Neural crest cell (in vitro differentiated cells): ENCODE measurements at places on chromosomes 7 and 10.

DNA sequence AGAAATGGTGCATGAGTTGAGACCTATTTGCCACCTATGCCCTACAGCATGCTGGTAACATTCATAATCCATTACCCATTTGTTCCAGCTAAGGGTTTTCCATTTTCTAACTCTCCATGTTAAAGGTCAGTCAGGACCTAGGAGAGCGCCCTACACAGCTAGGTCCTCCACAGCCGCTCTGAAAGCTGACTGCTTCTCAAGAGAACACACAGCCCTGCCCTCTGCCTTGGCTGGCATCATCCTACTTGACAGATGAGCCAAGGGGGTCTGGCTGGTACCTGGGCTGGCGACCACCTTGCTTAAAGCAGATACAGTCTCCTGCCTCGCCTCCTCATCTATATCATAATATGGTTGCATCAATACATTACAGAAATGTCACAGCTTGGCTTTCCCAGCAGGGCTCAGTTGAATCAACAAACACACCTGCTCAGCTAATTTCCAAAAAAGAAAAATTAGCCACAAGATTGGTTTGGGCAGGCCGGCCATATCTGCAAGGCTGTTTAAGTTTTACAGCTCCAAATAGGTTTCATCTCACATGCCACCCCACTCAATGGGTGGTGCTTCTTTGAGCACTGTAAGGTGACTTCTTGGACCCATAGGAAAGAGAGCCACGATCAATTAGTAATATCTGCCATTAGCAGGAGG lies 17.3 kb downstream of the TLL2 start:
- peak; percentile 33 for DNase-seq

DNA sequence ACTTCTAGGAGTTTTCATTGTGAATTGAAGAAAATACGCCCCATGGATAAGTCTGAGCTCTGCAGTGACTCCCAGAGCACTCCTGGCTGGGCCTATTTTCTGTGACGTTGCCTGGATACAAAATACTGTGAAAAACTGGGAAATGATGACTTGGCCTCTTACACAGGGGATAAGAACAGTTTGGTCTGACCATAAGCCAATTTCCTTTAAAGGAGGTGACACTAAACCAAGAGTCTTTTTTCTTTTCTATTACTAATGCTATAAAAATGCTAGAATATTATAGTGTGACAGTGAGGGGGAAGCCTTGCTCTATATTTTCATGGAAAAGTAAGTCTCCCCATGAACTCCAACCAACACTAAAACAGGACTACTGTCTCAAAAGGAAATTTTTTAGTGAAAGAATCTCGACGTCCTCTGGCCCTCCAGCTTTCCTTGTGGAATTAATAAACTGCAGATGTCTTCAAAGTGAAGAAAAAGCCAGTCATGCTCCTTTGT lies 45.5 kb downstream of the MYOF start:
- no peak for DNase-seq

DNA sequence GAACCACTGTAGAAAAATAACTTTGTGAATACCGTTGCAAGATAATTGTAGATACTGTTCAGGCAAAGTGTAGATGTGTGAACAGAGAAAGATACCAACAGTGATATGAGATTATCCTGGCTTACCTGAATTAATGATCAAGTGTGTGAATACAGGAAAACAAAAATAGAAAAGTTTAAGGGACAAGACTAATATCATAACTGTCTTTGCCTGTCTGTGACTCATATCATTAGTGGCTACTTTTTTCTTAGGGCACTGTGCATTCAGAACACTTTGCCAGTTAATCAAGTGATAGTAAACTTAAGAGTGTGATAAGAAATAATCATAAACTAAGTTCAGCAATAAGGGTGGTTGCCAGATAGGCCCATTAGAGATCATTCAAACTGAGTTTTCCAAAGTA lies 323.0 kb upstream of the LRGUK start:
- DNase-seq = no peak

DNA sequence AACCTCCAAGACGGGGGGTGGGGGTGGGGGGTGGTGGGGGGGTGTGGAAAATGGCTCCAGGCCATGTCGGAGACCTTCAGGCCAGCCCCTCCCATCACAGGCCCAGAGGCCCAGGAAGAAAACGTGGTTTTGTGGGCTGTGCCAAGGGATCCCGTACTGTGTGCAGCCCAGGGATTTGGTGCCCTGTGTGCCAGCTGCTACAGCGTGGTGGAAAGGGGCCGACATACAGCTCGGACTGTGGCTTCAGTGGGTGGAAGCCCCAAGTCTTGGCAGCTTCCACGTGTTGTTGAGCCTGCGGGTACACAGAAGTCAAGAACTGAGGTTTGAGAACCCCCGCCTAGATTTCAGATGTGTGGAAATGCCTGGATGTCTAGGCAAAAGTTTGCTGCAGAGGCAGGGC lies 259.7 kb downstream of the HGF start:
- DNase-seq = no peak

DNA sequence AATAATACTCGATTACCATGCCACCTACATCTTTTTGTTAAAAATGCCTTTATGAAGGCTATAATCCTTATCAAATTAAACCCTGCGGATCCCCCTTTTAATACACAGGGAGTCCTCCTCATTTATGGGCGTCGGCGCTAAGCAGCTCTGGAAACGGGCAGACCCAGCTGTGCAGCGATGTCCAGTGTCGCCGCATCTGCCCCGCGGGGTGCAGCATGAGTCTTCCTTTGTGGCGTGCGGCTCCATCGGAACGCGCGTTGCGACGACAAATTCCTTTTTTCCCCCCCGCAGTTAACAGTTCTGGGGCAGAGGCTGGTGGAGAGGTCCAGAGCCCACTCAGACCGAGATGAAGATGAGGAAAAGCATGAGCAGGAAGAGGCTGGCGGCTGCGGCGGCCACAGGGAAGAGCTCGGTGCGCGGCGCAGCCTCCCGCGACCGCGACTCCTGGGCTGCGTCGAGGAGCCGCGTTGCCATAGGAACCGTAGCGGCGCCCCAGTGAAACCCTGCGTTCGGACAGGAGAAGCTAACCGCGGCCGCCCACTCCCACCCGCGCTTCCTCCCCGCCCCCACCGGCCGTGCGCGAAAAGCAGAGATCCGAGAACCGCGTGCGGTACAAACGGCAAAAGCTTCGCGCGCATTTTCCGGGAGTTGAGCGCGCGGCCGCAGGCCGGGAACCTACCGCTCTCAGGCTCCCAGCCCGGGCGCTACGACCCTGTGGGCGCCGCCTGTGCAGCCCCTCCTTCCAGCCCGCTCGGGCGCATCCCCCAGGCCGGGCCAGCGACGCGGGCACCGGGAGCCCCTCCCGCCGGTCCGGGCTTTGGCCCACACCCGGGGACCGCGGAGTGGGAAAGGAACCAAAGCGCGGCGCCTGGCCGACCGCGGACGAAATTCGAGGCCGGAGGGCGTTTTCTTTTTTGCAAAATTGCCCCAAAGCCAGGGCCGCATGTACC lies 130.6 kb downstream of the SPAG6 start:
- peak; percentile 37 for DNase-seq

DNA sequence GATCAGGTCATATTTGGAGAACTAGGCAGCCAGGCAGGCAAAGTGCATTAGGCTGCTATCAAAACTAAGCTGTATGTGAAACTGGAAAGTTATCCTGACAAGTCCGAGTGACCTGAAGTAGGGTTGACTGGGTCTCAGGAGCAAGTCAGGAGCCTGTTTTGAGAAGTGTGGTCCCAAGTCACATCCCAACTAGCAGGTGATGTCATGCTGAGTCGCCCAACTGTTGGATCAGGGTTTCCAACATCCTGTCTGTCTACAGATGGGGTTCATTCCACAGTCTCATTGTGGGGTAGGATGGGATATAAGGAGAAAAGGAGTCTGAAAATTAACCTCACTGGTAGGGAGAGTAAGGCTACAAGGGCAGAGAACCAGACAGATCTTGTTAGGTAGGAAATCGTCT lies 27.0 kb downstream of the SLC26A4 start:
- no peak for DNase-seq

GRCh38 chr7:66928388-66928787 lies 7.4 kb downstream of the TMEM248 start:
- no peak for DNase-seq

GRCh38 chr7:28192786-28193585 lies 12.4 kb upstream of the JAZF1 start:
- no peak for DNase-seq

DNA sequence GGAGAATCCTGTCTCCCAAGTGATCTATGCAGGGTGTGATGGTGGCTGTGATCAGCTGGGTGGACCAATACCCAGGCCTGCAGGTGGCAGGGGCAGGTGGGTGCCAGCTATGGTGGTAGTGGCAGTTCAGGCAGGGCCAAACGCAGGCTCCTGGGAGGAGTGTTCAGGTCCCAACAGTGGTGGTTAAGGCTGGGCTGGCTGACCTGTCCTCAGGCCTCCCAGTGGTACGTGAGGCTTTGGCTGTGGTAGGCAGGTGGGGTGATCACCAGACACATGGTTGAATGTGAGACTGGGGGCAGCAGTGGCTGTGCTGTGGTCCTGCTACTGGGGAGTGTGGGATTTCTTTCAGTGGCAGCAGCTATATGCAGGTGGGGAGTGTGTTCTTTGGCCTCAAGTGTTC lies 126.7 kb upstream of the STARD3NL start:
- DNase-seq = no peak

DNA sequence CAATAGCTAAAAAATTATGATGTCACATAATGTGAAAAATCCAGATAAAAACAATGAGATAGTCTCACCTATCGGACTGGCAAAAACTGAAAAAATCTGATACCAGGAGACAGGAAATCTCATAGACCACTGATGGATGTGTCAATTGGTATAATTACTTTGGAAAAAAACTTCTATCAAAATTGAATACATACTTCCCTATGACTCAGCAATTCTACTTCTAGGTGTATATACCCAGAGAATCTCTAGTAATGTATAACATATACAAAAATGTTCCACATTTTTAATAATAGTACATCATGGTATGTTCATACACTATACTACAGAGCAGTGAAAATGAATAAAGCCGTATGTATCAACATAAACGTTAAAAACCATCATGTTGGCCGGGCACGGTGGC lies 34.9 kb downstream of the SHTN1 start:
- DNase-seq = no peak

DNA sequence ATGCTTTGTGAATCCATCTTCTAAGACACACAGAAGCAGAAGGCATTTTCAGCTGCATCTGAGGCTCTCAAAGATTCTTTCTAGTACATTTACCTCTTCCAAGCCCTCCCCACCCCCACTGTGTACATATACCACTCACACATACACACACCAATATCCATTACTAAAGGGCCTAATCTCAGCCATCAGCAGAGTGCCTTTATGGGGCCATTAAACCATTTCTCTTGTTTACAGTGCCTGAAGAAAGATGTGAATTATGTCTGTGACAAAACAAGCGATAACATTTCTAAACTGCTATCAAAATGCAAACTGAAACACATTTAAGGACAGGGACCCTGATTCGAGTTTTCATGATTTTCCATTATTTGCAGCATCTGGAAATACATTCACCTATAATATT lies 40.0 kb downstream of the ETV1 start:
- no peak for DNase-seq

- DNase-seq = no peak
Observed at GRCh38 chr10:48623607-48624132, 18.8 kb upstream of the ARHGAP22 start.

GRCh38 chr7:27237735-27238334 lies 4.8 kb upstream of the EVX1 start:
- DNase-seq = no peak

GRCh38 chr10:15485027-15485426 lies 113.9 kb upstream of the FAM171A1 start:
- DNase-seq = no peak

- no peak for DNase-seq
Observed at GRCh38 chr7:78002021-78002420, 203.4 kb downstream of the PHTF2 start.
